Hindlimb muscle (tissue), 1 donor: ENCODE measurements at places on chromosomes 6 and 20. TPM values are rescaled to one million over a fixed set of nuclear protein-coding genes. Genes with fewer than 3 reads are reported as not detected.
A peak's percentile ranks its signal among the peaks of the same experiment; 100 is the strongest.

DNA sequence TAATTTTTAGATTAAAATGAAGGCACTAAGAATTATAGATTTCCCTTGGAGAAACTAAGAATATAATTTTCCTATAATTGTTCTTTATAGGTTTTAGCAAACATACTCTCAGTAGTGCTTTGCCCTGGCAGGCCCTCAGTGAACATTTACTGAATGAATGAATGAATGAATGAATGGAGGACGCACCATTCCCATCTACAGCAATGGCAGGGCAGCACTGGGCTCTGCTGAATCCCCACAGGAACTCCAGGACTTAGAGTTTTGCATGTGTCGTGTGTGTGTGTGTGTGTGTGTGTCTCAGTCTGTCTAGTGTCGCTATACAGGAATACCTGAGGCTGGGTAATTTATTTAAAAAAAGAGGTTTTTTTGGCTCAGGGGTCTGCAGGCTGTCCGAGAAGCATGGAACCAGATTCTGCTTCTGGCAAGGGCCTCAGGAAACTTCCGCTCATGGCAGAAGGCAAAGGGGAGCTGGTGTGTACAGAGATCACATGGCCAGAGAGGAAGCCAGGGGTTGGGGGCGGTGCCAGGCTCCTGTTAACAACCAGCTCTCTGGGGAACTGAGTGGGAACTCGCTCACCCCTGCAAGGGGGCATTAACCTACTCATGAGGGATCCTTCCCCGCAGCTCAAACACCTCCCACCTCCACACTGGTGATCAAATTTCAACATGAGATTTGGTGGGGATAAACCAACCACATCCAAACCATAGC is 20.1 kb downstream of the RNASET2 start:
- DNase-seq, result no peak

GRCh38 chr6:158765499-158766068 is 53.6 kb downstream of the EZR start:
- DNase-seq, result no peak

DNA sequence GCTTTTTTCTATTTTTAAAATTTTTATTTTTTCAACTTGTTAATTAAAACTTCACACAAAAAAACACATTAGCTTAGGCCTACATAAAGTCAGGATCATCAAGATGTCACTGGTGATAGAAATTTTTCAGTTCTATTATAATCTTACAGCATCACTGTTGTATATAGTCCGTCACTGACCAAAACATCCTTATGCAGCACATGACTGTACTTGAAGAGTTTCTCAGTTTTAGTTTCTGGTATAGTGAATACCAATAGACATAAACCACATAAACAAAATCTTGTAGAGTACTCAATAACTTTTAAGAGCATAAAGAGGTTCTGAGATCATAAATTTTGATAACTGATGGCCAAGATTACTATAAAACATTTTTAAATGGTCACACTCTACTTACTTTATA is 71.8 kb downstream of the ASCC3 start:
- DNase-seq, result no peak

DNA sequence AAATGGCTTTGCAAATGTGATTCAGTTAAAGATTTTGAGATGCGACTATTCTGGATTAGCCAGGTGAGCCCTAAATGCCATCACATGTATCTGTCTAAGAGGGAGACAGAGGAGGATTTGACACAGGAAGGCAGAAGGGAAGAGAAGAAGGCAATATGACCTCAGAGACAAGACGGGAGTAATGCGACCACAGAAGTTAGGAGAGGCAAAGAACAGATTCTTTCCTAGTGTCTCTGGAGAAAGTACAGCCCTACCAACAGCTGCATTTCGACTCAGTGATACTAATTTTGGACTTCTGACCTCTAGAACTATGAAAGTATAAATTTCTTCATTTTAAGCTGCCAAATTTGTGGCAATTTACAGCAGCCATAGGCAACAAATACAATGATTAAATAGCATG is 24.2 kb upstream of the TPD52L1 start:
- DNase-seq, result no peak

- DNase-seq, result no peak
Observed at GRCh38 chr6:14290772-14291330, 173.3 kb downstream of the CD83 start.

- no peak for DNase-seq
Observed at GRCh38 chr6:167668019-167668753, 158.5 kb upstream of the AFDN start.

- no peak for DNase-seq
Observed at GRCh38 chr6:72826037-72826436, 204.2 kb downstream of the KCNQ5 start.

- no peak for DNase-seq
Observed at GRCh38 chr20:58906894-58907293, 54.4 kb downstream of the GNAS start.

GRCh38 chr20:63519668-63520503 is 679 bp upstream of the PPDPF start:
- no peak for DNase-seq

- peak; percentile 65 for DNase-seq
Observed at GRCh38 chr20:58174708-58175280, 53.7 kb downstream of the ANKRD60 start.

- no peak for DNase-seq
Observed at GRCh38 chr20:56968376-56969048, 297.9 kb downstream of the BMP7 start.

DNA sequence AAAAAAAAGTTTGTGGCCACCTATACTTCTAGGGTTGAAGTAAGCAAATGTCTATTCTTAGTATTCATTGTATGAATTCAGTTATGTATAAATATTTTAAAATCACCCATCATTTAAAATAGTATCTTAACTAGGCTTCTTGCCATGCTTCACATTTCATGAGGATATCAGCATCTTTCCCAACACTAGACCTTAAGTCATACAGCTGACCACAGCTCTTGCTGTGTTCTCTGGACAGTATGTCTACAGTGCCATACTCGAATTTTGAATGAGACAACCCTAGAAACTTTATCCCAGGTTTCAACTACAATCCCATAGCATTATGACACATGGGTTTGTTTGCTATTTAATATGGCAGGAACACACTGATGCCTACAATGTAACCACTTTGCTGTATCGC is 5.2 kb downstream of the TXNDC5 start:
- no peak for DNase-seq

DNA sequence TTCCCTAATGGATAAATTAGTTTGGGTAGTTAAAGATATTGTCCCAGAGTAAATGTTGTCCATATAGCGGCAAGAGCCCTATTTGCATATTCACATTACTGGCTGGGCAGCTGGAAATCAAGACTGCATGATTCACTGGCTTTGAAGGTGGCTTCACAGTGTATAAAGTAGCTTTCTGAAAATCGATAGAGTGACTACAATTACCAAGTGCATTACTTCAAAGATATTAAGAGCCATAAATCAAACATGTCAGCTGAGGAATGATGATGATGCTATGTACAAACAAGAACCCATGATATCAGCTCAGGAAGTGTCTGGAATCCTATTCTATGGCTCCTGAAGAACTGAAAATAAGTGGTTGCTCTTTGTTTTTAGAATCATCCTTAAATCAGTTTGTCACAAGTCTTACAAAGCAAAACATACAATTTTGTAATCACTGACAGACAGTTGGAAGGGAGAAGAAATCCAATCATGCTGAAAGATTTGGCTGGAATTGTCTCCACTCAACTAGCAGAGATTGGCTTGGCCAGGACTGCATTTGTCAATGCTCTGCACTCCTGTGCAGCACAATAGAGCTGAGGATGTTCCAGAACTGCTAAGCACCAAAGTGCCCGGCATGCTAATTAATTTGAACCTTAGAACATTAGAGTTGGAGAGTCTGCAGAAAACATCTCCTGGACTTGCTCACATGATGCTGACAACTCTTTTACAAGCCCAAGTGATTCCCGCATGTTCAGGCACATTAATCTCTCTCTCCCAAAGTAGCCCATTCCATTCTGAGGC is 77.9 kb upstream of the B3GAT2 start:
- DNase-seq, result no peak

- DNase-seq, result no peak
Observed at GRCh38 chr6:16305246-16305725, 66.9 kb downstream of the GMPR start.

GRCh38 chr20:43846516-43846905 is 68.1 kb upstream of the TOX2 start:
- no peak for DNase-seq

GRCh38 chr6:37207903-37208456 is 38.0 kb downstream of the PIM1 start:
- DNase-seq, result no peak

DNA sequence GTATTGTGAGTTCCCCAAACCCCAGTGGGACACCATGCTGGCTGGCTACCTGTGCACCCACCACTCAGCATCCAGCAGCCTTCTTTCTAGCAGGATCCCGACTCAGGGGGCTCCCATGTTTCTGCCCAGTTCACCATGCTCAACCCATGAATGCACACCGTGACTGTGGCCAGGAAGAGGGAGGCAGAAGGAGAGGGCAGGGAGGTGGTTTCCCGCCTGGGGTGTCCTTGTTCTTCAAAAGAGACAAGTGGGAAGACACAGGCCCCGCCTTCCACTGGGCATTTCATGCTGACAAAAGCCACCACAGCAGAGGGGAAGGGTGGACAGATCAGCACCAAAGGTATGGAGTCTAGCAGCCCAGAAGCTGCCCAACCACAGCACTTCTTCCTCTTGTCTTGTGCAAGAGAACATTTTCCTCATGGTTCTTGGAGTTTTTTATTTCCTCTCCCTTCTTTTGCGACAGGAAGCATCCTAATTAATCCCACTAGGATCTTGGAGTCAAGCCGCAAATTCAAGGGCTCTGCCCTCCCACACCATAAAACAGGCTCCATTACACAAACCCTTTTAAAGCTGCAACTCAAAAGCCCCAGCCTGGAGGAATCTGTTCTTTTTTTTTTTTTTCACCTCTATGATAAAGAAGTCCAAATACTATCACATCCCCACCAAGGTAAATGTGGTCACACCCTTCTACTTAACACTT is 13.5 kb upstream of the ANKRD60 start:
- DNase-seq, result no peak

GRCh38 chr6:112310439-112311125 is 36.5 kb upstream of the RFPL4B start:
- DNase-seq, result no peak

- no peak for DNase-seq
Observed at GRCh38 chr6:136166815-136167214, 83.3 kb downstream of the MTFR2 start.

GRCh38 chr6:167078745-167079144 is 44.2 kb upstream of the CCR6 start:
- no peak for DNase-seq

DNA sequence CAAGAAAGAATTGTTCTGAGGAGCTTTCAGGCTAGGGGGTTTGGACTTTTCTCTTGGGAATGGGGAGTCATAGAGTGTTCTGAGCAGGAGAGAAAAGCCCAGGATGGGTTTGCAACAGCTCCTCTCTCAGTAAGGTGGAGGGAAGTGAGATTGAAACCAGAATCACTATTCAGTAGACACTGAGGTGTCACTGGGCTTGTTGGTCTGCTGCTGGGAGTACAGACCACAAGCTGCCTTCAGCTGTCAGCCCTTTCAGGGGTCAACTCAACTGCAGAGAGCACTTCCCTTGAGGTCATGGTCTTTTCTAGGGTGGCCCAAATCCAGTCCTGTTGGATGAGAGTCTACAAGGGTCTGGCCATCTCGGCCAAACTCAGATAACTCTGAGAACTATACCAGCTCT is 12.9 kb upstream of the FOXA2 start:
- no peak for DNase-seq

DNA sequence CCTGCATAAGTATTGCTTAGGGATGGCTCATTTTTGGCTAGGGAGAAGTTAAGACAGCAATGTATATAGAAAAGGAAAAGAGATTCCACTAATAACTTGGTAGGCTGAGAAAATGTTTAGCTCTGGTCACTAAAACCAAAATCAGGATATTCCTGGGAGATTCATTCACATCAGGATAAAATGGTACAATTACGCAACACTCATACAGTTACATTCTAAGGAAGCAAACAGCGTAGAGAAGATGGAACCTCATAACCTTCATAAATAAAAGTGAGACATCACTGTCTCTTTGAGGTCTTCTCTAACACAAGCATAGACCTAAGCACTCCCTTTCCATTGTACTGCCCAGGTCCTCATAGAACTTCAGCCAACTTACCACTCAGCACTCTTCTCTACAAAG is 295.7 kb upstream of the RUNX2 start:
- DNase-seq, result no peak

GRCh38 chr6:132270726-132271402 is 130.4 kb downstream of the MOXD1 start:
- DNase-seq, result peak; percentile 73

DNA sequence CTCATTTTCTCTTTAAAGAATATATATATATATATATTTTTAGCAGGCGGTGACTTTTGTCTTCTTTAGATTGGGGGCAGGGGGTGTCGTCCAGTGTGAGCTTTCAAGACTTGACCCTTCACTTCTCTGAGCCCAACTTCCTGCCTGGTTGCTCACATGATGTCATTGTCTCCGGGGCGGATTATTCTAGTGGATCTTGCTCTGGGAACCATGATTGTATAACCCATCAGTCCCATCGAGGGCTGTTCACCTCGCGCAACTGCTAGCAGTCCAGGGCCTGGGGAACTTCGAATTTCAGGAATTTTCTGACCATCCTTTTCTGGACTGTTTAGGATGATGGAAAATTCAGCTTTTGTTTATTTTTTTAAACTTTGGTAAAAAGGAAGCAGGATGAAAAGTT is 1.0 kb downstream of the IGF2R start:
- peak; percentile 82 for DNase-seq

GRCh38 chr6:132190815-132191175 is 210.5 kb downstream of the MOXD1 start:
- DNase-seq, result no peak

- DNase-seq, result no peak
Observed at GRCh38 chr6:44452725-44453124, 65.2 kb downstream of the CDC5L start.

DNA sequence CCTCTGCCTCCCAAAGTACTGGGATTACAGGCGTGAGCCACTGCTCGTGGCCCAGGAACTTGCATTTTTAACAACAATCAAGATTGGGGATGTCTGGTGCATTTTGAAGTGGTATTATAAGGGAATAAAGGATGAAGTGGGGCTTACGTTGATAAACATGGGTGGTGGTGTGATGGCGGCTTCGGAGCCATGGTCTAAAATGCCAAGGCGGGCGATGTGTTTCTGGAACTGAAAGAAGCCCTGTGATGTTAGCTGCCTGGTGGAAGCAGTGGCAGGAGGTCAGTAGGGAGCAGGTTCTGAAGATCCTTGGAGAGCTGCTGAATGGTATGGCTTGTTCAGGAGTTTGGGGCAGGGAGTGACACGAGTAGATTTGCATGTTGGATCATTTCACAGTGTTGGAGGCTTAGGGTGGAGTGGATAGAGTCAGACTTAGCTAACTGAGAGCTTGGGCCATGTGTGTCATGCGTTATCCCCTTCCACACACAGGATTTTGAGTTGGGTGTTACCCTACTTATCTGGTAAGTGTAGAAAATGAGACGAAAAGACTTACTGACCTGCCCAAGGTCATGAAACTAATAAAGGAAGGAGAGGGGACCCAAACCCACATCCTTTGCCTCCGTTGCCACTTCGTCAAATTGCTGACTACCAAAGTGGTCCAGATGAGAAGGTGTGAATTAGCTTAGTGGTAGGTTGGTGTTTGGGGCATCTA is 1.5 kb downstream of the NELFCD start:
- DNase-seq, result no peak

- no peak for DNase-seq
Observed at GRCh38 chr20:60327971-60328660, 369.9 kb downstream of the CDH26 start.

The SMIM29 gene
- 10.3 TPM for polyA plus RNA-seq

The ANGPT4 gene
- polyA plus RNA-seq, result 0.18 TPM

The ATP9A gene
- 80.0 TPM for polyA plus RNA-seq

The TREM1 gene
- polyA plus RNA-seq, result 0.46 TPM

The HTR1E gene
- not detected for polyA plus RNA-seq

The SLC35B2 gene
- 29.5 TPM for polyA plus RNA-seq

The OLIG3 gene
- not detected for polyA plus RNA-seq

The MCM3 gene
- polyA plus RNA-seq, result 40.6 TPM

The RPN2 gene
- polyA plus RNA-seq, result 152 TPM

The LY86 gene
- polyA plus RNA-seq, result 3.3 TPM
